ENCODE measurements at places on chromosomes 2 and 18.

GRCh38 chr18:27824841-27825681 is 351.9 kb downstream of the CDH2 start:
- DNase-seq, result no peak

DNA sequence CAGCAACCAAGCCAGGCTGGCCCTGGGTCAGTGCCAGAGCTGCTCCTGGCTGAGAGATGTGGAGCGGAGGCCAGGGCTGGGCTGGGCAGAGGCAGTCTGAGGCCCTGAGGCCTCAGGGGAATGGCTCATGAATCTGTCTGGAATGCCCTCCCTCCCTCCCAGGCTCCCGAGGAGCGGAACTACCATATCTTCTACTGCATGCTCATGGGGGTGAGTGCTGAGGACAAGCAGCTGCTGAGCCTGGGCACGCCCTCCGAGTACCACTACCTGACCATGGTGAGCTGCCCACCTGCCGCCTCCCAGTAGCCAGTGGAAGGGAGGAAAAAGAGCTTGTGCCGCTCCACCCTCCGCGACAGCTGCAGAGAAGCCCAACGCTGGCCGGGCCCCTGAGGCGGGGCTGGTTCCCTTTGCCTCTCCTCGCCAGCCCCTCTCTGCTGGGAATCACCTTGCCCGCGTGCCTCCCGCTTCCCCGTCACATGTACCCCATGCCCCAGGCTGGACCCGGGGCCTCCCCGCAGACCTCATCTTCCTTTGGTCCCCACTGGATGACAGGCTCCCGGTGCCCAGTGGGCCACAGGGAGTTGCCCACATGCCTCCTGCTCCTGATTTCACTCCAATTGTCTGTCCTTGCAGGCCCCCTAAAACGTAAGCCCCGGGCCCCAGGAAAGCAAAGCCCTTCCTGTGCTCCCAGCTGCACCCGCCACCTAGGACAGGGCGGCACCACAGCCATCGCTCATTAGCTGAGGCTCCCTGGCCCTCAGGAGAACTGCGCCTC is 41.1 kb downstream of the MYO7B start:
- DNase-seq, result no peak

- no peak for DNase-seq
Observed at GRCh38 chr2:71610671-71611070, 157.3 kb downstream of the DYSF start.

DNA sequence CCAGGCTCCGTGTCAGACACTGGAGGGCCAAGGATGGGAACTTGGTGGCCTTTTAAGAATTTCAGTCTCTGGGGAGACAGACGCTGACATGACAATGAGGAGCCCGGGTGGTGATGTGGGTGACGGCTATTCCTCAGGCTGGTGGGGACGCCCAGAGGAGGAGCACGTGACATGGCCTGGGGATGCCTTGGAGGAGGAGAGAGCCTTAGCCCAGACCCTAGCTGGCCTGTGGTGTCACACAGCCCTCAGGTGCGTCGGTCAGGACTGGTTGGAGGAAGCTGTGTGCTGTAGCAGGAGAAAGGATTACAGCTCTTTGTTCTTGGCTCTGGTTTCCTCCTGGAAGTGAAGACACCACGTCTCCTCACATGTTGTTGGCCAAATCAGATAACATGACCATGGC is 40.0 kb upstream of the SCLY start:
- DNase-seq, result no peak

DNA sequence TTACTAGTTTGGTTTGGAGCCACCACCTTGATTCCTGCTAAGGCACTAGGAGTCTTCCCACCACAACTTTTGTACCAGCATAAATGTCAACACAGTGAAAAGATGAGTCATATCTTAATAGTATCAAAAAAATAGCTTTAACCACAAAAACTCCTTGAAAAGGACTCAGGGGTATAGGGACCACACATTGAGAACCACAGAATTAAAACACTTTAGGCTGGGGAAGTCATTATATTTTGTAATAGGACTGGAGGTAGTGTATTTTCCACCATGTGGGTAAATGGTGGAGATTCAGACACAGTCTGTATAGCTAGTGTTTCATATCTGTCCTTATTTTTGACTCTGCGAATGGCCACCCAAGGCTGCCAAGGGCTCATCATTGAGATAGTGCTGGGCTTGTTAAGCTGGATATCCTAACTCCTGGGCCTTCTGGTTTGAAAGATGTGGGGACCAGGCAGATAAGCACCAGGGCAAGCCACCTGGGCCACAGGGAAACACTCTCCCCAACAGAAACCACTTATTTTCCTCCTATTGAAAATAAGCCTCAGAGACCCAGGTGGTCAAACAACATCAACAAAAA is 19.1 kb upstream of the FHL2 start:
- no peak for DNase-seq

- no peak for DNase-seq
Observed at GRCh38 chr2:231590614-231591013, 2.0 kb upstream of the TEX44 start.

DNA sequence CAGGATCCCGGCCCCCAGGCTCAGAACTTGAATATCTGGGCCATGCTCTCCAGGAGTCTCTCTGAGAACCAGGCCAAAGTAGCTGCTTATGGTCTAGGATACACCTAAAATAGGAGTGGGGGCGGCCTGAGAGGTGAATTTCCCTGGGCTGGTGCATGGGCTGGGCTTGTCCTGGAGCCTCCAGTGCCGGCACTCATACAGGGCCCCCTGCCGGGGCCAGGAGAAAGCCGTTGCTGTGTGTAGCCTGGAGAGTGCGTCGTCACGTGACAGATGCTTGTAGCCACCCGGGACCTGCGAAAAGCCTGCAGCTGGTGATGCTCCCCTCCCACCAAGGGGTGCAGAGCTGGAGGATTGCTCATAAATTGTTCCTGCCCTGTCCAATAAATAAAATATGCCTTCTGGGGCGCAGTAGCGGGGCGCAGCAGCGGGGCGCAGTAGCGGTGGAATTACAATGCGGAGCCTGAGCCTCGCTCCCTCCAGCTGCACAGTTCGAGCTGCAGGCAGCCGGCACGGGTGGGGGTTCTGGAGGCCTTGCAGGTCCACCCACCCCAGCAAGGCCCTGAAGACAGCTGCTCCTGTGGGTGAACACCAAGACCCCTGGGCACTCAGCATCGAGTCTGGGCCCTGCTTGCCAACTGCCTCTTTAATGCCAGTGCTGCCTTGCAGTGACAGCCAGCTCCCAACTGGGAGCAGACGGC is 289.9 kb downstream of the NDUFA10 start:
- no peak for DNase-seq

GRCh38 chr2:208620487-208620978 is 213.9 kb downstream of the PTH2R start:
- DNase-seq, result no peak

DNA sequence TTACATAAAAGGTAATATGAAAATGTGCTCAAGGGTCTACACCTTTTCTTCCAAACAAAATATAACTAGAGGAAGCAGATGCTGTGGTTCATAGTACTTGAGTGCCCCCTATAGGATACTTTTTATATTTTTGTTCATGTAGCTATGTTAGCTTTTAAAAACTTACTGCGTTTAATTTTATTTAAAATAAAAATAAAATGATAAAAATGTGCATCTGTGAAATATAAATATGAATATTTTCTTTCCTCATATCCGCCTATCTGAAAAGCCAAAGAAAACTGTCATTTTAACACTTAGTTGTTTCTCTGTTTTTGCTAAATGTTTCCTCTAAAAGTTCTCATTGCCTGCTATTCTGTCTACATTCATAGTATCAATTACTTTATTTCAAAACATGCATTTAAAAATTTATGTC is 9.6 kb upstream of the LRP1B start:
- no peak for DNase-seq

DNA sequence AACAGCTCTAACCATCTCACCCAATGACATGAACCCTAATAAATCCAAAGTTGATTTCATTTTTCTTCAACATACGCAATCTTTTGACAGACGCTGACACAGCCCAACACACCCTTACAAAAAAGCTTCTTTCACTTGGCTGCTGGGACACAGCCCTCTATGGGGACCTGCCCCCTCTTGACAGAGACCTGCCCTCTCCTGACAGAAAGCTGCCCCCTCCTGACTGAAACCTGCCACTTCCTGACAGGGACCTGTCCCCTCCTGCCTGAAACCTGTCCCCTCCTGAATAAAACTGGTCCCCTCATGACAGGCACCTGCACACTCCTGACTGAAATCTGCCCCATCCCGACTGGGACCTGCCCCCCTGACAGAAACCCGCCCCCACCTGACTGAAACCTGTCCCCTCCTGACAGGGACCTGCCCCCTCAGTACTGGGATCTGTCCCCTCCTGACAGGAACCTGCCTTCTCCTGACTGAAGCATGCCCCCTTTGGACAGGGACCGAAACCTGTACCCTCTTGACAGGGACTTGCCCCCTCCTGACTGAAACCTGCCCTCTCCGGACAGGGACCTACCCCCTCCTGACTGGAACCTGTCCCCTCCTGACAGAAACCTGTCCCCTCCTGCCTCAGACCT is 87.9 kb downstream of the PXDN start:
- no peak for DNase-seq

DNA sequence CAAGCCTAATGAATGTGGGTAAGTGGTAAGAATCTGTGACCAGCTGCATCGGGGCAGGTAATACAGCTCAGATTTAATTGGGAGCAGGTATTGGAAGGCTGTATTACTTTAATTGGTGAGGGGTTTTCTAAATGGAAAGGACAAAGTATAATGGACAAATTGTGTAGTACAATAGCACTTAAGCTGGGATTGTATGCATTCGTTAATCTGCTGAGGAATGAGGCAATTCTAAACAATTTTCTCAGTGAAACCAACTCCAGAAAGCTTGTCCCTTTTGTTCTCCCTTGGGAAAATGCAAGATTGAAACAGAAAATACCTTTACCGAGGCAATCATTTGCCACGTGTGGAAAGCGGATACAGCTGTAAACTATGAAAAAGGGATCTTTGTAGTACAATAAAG is 801.6 kb upstream of the POU3F3 start:
- DNase-seq, result no peak

- DNase-seq, result no peak
Observed at GRCh38 chr2:174692256-174692919, 71.9 kb downstream of the CHRNA1 start.

- DNase-seq, result no peak
Observed at GRCh38 chr18:47150824-47151366, 595 bp upstream of the HDHD2 start.

- DNase-seq, result no peak
Observed at GRCh38 chr2:20150110-20150706, 74.7 kb downstream of the SDC1 start.

DNA sequence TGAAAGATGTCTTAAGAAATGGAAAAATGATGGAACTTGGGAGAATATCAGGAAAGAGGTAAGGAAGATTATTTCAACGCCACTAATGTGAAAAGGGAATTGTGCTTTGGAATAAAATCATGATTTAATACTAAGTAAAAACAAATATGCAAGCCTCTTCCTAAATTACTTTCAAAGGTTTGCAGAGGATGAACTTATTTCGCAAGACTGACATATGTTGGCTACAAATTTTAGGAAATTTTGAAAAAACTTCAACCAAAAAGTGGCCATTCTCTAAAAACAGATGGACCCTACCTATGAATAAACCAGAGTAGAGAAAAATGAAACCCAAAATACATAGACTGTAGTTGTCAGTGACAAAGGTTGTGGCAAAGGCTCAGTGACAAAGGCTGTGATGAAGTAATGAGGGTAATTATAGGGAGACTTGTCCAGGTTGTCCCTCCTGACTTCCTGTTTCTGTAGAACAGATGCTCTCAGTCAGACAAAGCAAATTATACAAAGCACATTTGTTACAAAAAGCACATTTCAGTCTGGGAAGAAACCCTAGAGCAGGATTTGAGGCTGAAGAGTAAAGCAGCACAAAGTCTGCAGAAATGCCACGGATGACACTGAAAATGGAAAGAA is 39.5 kb downstream of the SFT2D3 start:
- DNase-seq, result no peak

DNA sequence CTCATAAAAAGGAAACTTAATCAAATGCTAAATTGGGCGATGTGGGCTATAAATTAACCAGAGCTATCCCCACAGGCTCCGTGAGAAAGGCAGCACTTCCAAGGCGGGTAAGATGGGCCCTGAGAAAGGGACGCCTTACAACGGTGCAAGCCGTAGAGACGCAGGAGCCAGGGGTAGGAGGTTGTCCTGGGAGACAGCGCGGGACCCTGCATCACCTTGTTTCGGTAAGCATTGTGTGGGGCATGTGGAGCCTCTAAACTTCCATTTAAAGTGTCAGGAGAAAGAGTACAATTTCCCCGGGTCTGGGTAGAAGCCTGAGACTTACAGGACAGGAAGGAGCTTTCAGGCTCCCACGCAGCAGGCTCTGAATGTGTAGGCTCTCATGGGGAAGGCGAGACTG is 1.2 kb upstream of the PER2 start:
- no peak for DNase-seq

- no peak for DNase-seq
Observed at GRCh38 chr2:30475542-30475941, 28.5 kb downstream of the LCLAT1 start.

DNA sequence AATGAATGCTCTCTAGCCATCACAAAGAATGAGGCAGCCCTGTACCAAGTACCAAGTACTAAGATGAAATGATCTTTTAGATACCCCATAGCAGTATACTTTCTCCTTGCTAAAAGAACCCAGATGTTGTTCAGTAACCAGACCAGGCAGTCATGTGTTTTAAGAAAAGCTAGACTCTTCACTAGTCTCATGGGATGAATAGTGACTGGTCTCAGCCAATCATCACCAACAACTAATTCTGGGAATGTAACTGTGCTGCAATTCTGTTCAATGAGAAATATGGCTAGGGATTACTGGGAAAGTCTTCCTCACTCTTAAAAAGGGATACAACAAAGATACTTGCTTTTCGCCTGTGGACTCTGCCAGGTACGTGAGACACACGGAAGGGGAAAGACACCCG is 29.5 kb downstream of the MBOAT2 start:
- DNase-seq, result no peak

DNA sequence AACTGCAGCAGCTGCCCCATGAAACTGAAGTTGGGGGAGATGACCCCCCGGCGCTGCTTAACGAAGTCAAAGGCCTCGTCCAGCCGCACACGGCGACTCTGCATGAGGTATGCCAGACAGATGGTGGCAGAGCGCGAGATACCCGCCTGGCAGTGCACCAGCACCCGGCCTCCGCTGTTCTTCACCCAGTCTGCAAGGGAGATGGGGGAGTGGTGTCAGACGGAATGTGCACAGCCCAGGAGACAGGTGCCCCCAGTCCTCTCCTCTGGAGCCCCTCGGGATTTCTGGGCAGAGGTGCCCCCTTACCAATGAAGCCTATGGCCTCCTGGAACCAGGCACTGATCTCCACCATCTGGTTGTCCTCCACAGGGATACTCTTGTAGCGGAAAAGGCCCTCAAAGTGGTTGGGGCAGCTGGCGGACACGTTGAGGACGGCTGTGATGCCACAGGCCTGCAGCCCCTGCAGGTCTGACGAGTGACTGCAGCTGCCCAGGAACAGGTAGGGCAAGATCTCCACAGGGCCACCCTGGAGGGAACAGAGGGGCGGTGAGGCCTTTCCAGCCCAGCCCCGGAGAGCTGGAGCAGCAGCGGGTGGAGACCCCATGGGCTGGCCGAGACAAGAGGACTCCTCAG is 1.3 kb downstream of the DUSP2 start:
- DNase-seq, result no peak

DNA sequence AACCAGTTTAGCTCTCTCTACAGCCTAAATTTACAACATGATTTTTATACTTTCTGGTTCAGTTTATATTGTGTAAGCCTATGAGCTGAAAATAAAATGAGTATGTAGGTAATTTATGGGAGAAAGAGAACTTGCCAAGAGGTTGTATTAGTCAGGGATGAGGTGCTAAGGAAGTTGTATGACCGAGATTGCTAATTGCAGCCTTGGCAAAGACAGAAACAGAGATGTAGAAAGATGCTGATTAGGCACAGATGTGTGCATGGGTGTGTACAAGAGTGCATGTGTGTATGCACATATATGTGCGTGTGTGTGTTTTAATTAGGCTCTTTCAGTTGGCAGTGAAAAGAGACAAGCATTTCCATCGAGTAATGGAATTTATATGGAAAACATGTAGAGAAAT is 213.9 kb downstream of the FBXO15 start:
- DNase-seq, result no peak
